GM18507 (cell line): ENCODE measurements at places on chromosomes 12 and 14.

DNA sequence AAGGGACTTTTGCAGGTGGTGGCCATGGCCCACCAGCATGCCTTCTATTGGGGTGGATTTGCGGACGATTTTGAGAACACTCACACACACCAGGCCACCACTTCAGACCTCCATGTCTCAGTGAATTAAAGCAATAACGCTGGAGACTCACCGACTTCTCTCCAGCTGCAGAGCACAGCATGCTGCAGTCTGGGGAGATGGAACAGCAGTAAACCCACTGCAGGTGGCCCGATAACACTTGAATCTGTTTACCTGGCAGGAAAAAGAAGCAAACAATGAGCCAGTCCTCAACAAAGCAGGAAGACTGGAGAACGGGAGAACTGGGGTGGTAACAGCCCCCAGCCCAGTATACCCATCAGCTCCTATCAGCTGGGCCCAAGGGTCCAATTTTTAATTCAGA, 21.6 kb downstream of the RFC5 start:
- DNase-seq: no peak

DNA sequence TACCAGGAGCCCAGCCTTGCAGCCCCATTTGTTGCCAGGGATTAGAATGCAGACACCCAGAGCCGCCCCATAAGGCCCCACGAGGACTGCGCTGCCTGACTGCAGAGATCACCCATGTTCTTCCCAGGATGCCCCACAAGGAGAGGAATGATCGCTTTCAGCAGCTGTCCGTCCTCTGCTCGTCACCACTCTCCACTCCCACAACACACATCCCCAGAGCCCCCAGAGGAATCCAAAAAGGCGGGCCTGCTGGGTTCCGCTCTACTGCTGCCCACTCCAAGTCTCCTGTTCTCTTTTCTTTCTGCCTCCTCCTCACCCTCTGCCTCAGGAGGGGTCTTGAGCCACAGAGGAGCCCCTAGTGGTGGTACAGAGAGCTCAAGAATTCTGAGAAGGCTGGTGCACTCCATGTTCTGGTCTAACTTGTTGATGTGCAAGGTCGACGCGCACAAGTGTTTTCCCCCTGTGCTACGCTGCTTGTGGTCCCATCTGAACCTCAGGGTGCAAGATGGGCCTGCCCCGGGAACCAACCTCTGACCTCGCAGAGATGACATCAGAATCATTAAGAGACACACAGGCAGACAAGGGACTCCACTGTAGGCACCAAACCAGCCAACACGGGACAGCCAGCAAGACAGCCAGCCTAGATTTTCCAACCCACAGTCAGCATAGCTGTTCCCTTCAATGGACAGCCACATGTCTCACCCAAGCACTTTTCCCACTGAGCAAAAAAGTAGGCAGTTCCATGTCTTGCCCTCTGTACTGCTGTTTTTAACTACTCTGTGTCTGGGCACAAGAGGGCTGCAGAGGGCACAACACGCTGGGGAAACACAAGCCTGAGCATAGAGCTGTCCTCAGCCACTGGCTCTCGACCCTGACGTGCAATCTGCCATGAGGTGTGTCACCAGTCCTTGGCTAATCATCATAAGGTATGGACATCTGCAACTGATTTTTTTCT, 29.9 kb downstream of the PXN start:
- no peak for DNase-seq

DNA sequence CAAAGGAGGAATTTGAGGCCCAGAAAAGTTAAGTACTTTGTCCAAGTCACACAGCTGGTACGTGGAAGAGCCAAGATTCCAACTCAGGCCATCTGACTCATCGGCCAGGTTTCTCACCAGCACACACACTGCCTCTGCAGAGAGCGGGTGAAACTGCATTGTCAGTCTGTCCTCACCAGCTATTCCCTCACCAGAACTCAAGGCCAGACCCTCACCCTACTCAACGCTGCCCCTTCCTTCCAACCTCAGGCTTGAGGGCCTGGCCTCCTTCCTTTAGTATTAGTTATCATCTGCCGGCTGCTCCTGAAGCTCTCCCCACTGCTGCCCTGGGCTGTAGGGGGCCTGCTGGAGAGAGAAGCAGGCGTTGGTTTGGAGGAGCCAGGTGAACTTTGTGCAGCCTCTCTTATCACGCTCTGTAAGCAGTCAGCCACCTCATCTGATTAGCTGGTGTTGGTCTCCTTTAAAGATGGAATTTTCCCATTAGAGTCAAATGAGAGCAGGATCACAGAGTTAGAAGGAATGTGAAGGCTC, 16.6 kb upstream of the PLEK2 start:
- DNase-seq: no peak

DNA sequence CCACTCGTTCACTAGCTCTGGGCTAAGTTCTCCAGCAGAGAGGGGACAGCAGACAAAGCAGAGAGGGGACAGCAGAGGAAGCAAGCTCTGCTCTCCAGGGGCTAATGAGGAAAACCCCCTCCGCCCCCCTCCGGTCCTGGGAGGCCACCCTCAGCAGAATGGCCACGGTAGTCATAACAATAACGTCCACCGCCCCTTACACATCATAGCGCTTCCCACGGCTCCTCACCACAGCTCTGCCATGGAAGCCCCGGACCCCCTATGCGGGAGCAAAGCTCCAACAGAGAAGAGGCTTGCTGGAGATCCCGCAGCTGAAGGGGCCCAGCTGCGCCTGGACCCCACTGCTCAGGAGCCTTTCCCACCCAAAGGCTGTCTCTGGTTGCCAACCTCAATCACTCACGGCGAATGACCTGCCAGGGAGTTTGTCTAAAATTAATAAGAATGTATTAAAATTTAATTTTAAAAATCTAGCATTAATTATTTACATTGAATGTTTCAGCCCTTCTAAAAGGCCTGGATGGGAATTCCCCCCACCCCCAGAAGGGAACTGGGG, 17.4 kb downstream of the BEGAIN start:
- no peak for DNase-seq

GRCh38 chr12:67943141-67943892, 45.9 kb upstream of the IFNG-AS1 start:
- DNase-seq: peak; percentile 2

- no peak for DNase-seq
Measured at GRCh38 chr12:122031342-122032216, 9.9 kb downstream of the BCL7A start.

DNA sequence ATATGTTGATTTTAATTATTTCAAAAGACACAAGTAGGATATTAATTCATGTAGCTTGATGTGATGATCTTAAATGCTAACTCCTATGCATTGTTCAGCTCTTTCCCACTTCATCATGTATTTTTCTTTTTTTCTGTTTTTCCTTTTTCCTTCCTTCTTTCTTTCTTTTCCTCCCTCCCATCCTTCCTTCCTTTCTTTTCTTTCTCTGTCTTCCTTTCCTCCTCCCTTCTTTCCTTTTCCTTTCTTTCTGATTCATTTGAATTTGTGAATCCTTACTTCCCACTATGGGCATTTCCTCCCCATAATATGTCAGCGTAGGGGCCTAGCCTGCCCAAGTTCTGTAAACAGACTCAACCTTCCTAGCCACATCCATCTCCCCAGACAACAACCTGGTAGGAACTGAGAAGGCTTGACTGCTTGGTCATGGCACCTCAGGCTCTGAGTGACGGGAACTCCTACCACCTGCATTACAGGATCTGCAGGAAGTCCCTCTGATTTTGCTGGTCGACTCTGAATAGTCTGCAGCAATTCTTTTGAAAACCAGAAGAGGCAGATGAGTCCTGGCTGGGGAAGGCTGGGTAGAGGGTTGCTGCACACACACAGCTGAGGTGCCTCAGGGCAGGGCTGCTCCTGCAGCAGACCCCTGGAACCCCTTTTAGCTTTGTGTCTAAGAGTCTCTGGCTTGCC, 33.4 kb upstream of the BHLHE41 start:
- no peak for DNase-seq

DNA sequence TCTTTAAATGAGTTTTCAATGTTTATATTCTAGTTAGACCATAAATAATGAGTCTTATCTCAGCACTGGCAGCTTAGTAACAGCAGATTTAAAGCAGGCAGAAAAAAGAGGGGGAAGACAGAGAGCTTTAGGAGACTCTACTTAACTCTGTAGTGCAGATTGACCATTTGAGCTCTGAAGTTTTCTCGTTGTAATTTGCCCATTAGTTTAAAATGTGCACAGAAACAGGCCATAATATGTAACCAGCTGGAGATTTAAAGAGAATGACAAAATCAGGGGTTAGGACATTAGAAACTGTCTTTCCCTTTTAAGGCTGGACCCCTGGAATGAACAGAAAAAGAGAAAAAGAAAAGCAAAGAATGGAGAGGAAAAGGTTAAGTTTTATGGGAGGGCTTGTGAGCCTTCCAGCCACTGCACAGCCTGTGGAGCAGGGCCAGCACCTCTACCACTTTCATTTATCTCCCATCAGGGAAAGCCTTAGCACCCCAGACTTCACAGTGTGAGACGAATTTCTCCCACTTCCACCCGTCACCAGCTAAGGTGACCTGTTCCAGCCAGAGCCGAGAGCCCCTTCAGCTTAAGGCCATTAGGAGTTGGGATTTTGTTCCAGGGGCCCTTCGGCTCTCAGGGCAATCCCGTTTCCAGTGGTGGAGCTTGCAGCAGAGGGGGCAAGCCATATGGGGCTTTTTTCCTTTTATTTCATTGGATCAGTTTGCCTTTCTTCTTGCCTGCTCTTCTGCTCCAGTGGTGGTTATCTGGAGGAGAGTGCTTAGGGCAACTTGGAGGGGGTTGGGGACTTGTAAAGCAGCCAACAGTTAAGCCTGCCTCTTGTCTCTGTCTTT, 8.0 kb downstream of the IL22 start:
- no peak for DNase-seq

DNA sequence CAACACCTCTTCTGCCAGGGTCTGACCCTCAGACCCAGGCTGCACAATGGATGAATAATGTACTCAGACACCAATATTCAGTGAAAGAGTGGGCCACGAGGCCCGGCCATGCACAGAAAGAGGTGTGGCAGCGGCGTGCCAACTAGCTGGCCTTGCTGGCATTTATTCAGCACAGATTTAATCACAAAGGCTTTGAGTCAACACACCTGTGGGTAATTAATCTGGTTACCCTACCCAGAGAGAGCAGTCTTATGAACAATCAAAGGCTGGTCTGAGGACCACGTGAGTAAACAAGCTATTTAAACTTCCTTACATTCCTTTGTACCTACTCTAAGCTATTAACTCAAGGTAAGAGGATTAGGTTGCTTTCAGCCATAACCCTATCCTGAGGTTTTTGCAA, 324.8 kb downstream of the C12orf50 start:
- DNase-seq: no peak

DNA sequence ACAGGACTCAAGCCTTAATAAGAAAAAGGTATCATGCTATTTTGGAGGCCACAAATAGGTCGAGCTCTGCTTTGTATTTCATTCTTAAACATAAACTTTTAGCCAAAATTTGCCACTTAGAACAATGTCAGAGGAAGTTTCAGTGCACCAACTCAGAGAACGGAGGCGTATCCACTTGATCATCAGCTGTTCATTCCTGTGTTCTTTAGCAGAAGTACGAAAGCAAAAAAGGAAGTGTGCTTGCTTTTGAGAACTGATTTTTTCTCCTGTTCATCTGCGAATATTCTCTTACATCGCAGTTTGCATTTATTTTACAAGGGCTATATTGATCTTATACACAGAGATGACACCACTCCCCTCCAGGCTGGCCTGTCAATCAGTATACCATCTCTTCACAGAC, 188.6 kb upstream of the SOX5 start:
- no peak for DNase-seq
